ENCODE measurements at places on chromosomes 4 and X.

GRCh38 chrX:148661035-148661434 is 160.6 kb downstream of the AFF2 start:
- no peak for DNase-seq

- DNase-seq = no peak
Measured at GRCh38 chrX:64395568-64395929, 297 bp upstream of the MTMR8 start.

- DNase-seq = no peak
Measured at GRCh38 chrX:12702509-12703091, 88.6 kb upstream of the PRPS2 start.

DNA sequence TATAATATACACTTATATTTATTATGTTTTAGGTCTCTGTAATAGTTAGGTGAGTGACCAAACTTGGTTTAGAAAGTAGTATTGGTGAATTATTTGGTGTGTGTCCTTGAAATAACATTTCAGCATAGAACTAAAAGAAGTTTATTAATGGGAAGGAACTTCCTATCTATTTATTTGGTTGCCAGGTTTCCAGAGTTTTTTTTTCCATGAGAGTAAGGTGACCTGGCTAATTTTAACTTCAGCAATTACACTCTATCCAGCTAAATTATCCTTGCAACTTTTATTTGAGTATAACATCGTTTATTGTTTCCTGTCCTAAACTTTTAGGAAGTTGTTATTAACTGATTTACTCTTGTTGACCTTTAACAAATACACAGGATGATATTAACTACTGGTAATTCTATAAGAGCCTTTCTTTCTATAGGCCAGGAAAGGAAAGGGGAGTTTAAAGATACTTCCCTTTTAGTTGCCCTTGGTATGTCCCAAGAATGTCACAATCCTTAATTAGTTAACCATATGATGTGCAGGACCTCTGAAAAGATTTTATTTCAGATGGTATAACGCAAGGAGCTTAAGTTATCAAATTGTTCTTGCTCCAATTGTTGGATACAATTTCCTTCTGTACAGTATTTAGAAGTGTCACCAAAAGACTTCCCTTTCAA is 18.9 kb downstream of the PRDM8 start:
- DNase-seq = no peak

DNA sequence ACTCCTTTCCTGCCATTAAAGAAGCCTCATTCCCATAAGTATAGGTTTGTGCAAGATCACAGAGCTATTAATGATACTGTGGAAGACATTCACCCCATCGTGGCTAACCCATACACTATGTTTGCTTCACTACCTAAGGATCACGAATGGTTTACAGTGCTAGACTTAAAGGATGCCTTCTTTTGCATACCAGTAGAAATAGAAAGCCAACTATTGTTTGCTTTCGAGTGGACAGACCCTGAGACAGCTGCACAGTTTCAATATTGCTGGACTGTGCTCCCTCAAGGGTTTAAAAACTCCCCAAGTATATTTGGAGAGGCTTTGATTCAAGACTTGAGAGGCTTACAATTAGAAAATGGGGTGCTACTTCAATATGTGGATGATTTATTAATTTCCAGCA is 16.0 kb upstream of the PAPSS1 start:
- no peak for DNase-seq

GRCh38 chr4:16745887-16746286 is 152.6 kb downstream of the LDB2 start:
- no peak for DNase-seq
